Natural killer cell treated with Interleukin-12 subunit alpha and Interleukin-12 subunit beta and Interleukin-15 and Interleukin-18, amount 100 ng/mL, for 72 hours (primary cell): ENCODE measurements at places on chromosomes 2 and 18. TPM values are rescaled to one million over a fixed set of nuclear protein-coding genes. Genes with fewer than 3 reads are reported as not detected.
A peak's percentile ranks its signal among the peaks of the same experiment; 100 is the strongest.

The SULT1C4 gene
- not detected for total RNA-seq

DNA sequence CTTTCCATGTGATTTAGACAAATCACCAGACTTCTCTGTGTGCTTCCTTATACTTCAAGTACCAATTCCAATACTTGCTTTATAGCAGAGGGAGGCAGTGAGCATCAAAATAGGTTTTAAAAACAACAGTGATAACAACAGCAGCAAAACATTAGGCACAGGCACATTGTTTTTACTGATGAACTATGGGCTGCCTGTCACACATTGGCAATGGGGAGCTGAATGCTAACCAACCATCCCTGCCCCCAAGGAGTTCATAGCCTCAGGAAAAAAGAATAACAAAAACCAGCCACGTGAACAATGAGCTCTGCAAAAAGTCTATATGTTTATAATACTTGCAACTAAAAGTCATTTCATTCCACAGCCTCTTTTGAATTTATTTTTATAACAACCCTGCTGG, 287.9 kb upstream of the TRIB2 start:
- H3K36me3 ChIP-seq: no peaks in the 10 kb centered on the region
- H3K4me3 ChIP-seq: no peak overlapping the region
- peak overlapping the region; percentile 20 for H3K27ac ChIP-seq

GRCh38 chr2:46850742-46851141, 64.9 kb downstream of the MCFD2 start:
- no peak overlapping the region for H3K4me3 ChIP-seq
- H3K27ac ChIP-seq: no peak overlapping the region
- H3K27me3 ChIP-seq: peaks cover 13% of the 10 kb centered on the region
- DNase-seq: no peak

The GPR75 gene
- 3.9 TPM for total RNA-seq
